Anterior cingulate cortex (tissue), 58 donors: ENCODE measurements at places on chromosomes 1 and 21.

GRCh38 chr1:23696335-23696989 is 4.9 kb downstream of the RPL11 start:
- no peak for DNase-seq

- DNase-seq = no peak
Measured at GRCh38 chr1:20380616-20381035, 90.0 kb downstream of the VWA5B1 start.

DNA sequence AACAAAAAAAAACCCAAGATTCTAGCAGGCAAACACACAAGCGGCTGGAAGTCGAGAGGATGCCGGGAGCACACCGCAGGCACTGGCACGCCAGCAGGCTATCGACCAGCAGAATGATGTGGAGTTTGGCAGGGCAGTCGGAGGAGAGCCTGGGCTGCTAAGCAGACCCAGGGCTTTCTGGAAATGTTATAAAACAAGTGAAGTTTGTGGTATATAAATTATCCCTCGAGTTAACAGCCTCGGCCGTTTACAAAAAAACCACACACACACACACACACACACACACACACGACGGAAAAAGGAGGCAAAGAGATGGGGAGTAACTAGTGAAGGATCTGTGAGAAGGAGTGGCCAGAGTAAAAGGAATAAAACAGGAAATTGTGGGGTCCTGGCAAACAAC is 87.2 kb upstream of the IVNS1ABP start:
- no peak for DNase-seq

- no peak for DNase-seq
Measured at GRCh38 chr1:173168941-173169340, 38.2 kb downstream of the TNFSF4 start.
